ENCODE measurements at places on chromosomes 7 and 10. TPM values are rescaled to one million over a fixed set of nuclear protein-coding genes. Genes with fewer than 3 reads are reported as not detected.

The NKX1-2 gene
- not detected for total RNA-seq

DNA sequence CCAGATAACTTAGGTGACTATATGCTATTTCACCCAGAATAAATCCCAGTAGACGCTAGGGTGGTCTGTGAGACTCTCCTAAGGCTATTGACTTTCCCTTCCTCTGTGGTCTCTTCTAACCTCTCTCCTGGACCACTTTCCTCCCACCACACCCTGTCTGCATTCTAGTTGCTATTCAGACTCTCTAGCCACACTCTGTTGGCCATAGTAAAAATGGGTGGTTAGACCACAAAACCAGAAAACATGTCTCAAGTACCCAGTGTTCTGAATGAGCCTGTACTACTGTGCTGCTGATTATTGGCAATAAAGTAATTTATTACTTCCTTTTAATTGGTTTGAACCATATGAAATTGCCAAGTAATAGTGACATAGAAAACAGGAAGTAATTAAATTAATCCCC lies 240.8 kb downstream of the KIF20B start:
- DNase-seq: no peak

DNA sequence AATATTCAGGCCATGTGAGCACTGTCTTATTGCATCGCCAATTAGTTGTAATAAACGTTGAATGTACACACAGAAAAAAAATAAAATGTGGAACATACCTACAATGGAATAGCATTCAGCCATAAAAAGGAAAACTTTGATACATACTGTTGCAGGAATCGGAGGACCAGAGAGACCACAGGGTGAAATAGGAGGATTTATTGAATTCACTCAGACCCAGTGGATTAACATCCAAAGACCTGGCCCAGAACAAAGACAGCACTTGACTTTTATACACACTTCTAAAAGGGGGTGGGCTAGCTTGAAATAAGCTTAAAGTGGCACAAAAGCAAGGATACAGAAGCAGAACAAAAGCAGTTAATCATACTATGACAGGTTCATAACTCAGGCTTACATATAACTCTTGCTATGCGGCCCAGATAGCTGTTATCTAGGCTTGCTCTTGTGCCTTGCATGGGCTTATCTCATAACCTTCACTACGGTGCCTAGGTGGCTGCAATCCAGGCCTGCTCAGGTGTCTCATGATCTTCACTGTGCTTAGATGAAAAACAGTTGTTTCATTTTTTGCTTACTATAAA lies 292.2 kb upstream of the TAC1 start:
- DNase-seq: no peak

GRCh38 chr10:88243836-88244730 lies 339.0 kb downstream of the RNLS start:
- peak; percentile 78 for DNase-seq

DNA sequence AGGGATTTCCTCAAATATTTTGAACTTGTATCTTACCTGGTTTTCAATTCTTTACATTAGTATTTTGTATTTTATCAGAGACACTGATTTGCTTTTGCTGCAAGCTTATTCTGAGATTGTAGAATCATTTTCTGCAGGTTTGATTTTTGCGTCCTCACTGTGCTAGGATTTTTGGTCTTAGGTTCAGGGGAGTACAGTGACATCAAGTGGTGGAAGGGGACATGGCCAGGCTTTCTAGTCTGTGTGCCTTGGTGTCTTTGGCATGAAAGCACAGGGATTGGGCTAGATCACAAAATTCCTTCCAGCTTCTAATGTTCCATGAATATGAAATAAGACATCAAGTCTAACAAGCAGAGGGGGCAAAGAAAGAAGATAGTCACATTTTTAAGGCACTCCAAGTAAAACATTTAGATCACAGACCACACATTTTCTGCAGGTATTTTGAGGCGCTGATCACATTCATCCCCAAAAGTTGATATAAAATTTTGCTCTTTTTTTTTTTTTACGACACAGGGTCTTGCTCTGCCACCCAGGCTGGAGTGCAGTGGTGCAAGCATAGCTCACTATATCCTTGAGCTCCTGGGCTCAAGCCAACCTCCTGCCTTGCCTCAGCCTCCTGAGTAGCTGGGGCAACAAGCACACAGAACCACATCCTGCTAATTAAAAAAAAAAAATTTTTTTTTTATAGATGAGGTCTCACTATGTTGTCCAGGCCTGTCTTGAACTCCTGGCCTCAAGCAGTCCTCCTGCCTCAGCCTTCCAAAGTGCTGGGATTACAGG lies 124.4 kb downstream of the PON1 start:
- no peak for DNase-seq

The PAPOLB gene
- total RNA-seq: 0.05 TPM

The VPS41 gene
- total RNA-seq: 48.6 TPM

The STEAP1B gene
- 0.92 TPM for total RNA-seq

GRCh38 chr10:33706191-33706590 lies 371.7 kb upstream of the NRP1 start:
- DNase-seq: no peak

The ALOX5 gene
- total RNA-seq: 4.9 TPM

DNA sequence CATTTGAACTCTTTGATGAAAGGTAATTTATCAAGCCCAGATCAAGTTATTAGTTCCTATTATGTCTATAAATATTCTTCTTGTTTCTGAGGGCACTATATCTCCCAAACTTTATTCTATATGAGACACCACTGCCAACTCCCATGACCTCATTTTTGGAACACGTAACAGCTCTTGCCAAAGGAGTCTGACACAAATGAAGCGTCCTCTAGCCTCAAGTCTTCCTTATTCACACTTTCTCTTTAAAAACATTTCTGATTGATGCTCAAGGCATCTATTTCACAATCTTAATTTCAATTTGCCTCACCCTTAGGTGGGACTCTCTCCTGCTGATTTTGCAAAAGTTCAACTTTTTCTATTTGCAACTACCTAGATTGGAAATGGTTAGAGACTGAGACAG lies 848.4 kb downstream of the GATA3 start:
- DNase-seq: no peak

DNA sequence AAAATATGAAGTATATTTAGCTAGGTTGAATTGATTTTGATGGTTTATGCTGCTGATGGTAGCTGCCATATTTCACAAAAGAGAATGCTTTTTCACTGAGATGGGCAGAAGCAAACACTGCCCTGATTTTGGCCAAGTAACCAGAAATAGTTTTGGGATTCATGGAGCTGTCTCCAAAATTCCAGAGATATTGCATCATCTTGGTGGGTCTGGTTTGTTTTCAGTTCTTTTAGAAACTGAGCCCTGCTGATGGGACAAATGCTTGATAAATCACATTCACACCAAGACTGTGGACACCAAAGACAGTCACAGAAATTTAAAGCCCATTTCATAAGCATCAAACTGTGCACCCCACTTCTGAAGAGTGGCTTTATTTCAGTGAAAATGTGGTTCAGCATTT lies 140.5 kb downstream of the BICC1 start:
- no peak for DNase-seq

The CDHR1 gene
- total RNA-seq: 1.3 TPM

The ZNF117 gene
- 6.0 TPM for total RNA-seq

The CPA2 gene
- total RNA-seq: not detected

DNA sequence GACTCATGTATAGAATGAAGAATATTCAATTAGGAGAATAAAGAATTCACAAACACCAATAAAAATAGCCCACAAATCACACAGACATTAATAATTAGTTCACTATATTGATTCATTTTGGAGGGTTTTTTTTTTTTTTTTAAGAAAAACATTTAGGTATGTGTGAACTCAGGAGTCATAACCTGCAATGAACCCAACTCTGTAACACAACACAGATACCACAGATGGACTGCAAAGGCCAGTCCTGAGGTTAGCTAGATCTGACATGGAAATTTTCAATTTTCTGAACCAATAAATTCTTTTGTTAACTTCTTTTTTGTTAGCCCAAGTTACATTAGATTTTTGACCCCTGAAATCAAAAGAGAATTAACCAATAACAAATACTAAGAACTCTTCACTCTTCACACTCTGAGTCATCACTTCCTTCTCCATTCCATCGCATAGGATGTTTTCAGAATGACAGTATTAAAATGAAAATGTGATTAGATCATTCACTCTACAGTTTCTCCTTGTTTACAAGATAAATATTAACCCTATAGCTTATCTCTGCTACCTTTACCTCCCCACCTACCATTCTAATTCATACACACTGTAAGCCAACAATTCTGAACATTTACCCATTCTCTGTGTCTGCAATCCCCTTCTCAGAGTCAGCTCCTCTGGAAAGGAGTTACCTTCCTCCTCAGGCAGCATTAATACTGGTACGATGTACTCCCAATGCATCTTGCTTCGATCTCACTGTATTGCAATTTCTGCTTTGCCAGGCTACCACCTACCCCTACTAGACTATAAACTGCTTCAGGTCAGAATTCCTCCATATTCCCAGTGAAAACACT lies 141.5 kb downstream of the LRRN3 start:
- no peak for DNase-seq

DNA sequence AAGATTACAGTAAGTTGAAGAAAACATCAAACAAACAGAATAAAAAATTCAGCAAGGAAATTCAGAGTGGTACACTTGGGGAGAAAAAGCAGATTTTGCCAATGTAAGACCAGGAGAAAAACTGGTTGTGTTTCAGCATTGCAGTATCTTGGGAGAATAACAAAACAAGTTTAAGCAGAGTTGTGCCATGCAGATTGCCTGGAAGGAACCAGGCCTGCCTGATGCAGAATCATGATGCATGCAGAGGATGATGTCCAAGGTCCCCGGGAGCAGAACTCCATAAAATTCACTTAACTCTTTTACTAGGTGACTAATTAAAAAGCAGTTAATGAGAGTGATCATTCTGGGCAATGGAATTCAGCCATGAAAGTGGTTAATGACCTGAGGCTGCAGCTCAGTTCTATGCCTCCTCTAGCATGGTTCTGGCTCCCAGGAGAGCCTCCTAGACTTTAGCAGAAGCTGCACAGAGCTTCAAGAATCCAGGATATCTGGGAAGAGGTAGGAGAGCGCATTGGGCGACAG lies 379.7 kb upstream of the C7orf33 start:
- DNase-seq: no peak

GRCh38 chr10:102283890-102284289 lies 38.6 kb downstream of the GBF1 start:
- no peak for DNase-seq

GRCh38 chr7:104275900-104276299 lies 52.5 kb upstream of the LHFPL3 start:
- DNase-seq: no peak

- no peak for DNase-seq
Measured at GRCh38 chr10:50578949-50579348, 44.8 kb downstream of the SGMS1 start.

Measured in cardiac septum (tissue), 1 donor.